ENCODE measurements at places on chromosomes 1 and 21. TPM values are rescaled to one million over a fixed set of nuclear protein-coding genes. Genes with fewer than 3 reads are reported as not detected.

DNA sequence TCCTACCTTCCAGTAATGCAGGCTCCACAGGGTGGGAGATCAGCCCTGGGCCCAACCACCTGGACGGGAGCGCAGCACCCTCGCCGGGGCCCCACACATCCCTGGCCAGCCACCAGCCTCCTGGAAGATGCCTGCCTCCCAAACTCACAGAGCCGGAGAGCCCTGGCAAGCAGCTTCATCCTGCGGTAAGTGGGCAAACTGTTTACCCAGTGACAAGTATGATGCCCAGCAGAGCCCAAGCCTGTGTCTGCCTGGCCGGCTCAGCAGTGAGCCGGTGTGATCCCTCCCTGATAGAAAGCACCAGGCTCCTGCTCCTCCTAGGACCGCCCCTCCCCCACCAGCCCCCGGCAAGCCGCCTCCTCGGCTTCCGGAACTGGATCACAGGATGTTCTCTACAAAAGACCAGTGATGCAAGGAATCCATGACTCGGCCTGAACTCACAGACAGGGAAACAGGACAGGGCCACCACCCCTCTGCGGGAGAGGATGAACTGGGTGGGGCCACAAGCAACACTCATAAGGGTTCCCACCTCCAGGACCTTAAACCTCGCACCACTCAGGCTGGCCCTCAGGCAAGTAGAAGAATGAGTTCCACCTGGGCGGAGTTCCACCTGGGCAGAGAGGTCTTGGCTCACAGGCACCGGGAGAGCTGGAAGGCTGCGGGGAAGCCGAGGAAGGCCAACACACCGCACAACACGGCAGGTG lies 7.9 kb downstream of the ACOT7 start:
- DNase-seq = peak; percentile 91

- DNase-seq = peak; percentile 35
Measured at GRCh38 chr1:228081578-228082213, 812 bp upstream of the ARF1 start.

- DNase-seq = no peak
Measured at GRCh38 chr21:29326914-29327554, 28.3 kb downstream of the BACH1 start.

DNA sequence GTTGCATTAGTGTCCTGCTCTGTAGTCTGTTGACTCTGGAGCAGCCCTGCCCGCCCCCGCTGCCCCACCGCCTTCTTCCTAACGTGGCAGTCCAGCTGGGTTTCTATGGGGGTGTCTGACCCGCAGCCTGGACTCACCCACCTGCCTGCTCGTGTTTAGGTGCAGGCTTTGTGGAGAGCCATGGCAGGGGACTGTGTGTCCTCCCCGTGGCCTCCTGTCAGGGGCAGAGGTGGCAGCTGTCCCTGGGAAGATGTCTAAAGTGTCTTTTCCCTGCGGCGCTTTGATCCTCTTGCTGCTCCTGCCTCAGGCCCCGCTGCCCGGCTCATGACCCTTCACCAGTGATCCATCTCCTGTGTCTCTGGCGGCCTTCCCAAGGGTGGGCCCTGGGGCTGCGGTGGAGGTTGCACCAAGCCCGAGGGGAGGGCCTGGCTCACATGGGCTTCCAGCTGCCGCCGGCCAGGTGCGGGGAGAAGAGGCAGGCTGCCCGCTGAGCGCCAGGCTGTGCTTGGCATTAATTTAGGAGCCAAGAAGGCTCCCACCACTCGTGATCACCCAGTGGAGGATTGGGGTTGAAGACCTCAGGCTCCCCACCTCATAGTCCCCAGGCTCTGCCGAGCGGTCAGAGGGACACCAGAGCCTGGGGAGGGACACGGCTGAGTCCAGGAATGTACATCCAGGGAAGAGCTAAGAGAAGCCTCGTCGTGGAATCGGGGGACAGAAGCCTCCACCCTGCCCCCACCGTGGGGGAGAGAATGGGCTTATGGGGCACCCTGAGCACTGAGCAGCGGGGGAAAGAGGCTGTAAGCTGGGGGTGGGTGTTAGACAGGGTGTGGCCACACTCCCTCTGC lies 44.1 kb downstream of the COL18A1 start:
- no peak for DNase-seq

The EDARADD gene
- 1.2 TPM for total RNA-seq

All from M059J (cell line).